ENCODE measurements at places on chromosomes 1 and 21. TPM values are rescaled to one million over a fixed set of nuclear protein-coding genes. Genes with fewer than 3 reads are reported as not detected.

Gene S100A14
- 764 TPM for polyA plus RNA-seq

Gene GBP1
- polyA plus RNA-seq, result 22.2 TPM

Gene GRHL3
- polyA plus RNA-seq, result 0.67 TPM

Gene TRIM45
- 7.2 TPM for polyA plus RNA-seq

Gene DENND2C
- polyA plus RNA-seq, result not detected

Gene NPHS2
- 0.54 TPM for polyA plus RNA-seq

Gene CELA3A
- 0.16 TPM for polyA plus RNA-seq

Gene NCAM2
- polyA plus RNA-seq, result 1.7 TPM

Gene DENND2D
- 31.3 TPM for polyA plus RNA-seq

Gene DCST2
- 18.6 TPM for polyA plus RNA-seq

Gene KRTAP13-2
- polyA plus RNA-seq, result not detected

Gene MAP10
- polyA plus RNA-seq, result 0.27 TPM

Gene JAM2
- polyA plus RNA-seq, result 13.3 TPM

Gene TMIGD3
- 2.0 TPM for polyA plus RNA-seq

Gene ARPC5
- polyA plus RNA-seq, result 125 TPM

Gene CD5L
- not detected for polyA plus RNA-seq

Gene MRPL37
- polyA plus RNA-seq, result 92.9 TPM

Gene ICOSLG
- polyA plus RNA-seq, result 2.5 TPM

Gene TAS1R1
- 0.07 TPM for polyA plus RNA-seq

Gene SPOCD1
- polyA plus RNA-seq, result 1.1 TPM

Gene ACKR1
- 1.3 TPM for polyA plus RNA-seq

Gene LAMC1
- polyA plus RNA-seq, result 41.0 TPM

Gene DNM3
- not detected for polyA plus RNA-seq

Gene ACBD6
- 23.0 TPM for polyA plus RNA-seq

Gene CD1C
- polyA plus RNA-seq, result 0.64 TPM

Gene KRTAP20-1
- polyA plus RNA-seq, result not detected

Gene GJA9
- polyA plus RNA-seq, result 0.31 TPM

Gene GPR52
- 0.13 TPM for polyA plus RNA-seq

Gene CD1E
- not detected for polyA plus RNA-seq

Gene EVA1B
- polyA plus RNA-seq, result 17.9 TPM
